ENCODE measurements at places on chromosomes 3 and 15.

- DNase-seq: no peak
Measured at GRCh38 chr3:14304101-14305045, 98.0 kb upstream of the SLC6A6 start.

DNA sequence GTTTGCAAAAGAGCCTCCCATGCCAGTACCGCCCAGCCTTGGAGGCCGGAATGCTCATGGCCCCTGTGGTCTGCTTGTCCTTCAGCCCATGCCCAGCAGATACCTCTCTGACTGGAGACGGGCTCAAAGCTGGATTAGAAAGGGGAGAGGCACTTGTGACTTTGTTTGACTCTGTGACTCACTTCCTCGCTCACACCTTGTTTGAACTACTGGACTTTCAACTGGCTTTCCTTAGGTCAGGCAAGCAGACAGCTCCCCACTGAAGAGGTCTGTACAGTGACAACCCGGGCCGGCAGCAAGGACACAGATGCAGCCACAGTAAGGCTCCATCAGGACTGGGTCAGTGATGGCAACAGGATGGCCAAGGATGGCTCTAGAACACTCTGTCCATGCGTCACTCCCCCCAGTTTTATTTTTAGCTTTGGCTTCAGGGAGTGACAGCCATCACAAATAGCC is 98.6 kb upstream of the ABHD17C start:
- DNase-seq: no peak

DNA sequence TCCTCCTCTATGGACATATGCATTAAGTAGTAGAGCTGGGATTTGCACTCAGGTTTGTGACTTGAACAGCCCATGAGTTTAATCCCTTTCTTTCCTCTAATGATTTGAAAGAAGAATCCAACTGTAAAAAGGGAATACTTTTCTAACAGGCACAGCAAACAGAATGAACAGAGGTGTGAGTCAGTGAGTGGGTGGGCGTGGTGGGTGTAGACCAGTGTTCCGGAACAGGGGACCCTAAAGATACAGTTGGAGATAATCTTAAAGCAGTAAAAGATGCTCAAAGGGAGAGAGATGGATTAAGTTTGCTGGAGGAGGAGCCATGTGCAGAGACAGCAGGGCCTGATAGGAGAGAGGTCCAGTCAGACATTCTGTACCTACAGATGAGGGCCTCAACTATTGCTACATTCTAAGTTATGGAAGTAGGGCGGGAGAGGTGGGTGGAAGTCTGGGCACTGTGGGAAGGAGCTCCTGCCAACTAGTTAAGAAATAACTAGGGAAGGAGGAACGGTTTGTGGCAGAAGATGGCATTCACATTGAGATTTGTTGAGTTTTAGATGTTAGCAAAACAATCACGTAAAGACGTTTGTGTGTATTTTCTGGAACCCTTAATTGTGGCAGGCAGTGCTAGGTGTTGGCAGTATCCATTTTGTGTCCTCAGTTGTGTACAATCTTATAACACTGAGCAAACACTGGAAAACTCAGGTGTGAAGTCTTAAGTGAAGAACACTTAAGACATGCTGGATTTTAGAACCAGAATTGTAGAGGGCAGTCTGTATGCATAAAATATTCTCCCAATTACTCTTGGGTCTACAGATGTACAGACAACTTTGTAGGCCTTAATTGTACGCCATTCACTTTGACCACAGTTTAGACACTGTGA is 511.0 kb downstream of the GRM7 start:
- peak; percentile 19 for DNase-seq

- no peak for DNase-seq
Measured at GRCh38 chr3:117990627-117991026, 1044.0 kb downstream of the IGSF11 start.

DNA sequence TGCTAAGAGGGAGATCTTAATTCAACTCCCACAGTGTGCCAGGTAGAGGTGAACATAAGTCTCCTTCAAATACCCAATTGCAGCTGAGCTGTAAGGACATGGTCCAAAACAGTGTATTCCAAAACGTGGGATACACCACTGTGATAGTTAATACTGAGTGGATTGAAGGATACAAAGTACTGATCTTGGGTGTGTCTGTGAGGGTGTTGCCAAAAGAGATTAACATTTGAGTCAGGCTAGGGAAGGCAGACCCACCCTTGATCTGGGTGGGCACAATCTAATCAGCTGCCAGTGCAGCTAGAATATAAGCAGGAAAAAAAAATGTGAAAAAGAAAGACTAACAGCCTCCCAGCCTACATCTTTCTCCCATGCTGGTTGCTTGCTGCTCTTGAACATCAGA is 45.1 kb upstream of the PHLDB2 start:
- DNase-seq: no peak

- no peak for DNase-seq
Measured at GRCh38 chr3:60226912-60227311, 1024.3 kb downstream of the FHIT start.

GRCh38 chr3:72338082-72338941 is 509.9 kb downstream of the SHQ1 start:
- DNase-seq: no peak

All from anterior cingulate cortex (tissue), 58 donors.